Activated naive CD4-positive, alpha-beta T cell treated with anti-CD3 and anti-CD28 coated beads, Interleukin-2, amount 50 U/mL, for 16 hours (primary cell): ENCODE measurements at places on chromosomes 4 and X.

DNA sequence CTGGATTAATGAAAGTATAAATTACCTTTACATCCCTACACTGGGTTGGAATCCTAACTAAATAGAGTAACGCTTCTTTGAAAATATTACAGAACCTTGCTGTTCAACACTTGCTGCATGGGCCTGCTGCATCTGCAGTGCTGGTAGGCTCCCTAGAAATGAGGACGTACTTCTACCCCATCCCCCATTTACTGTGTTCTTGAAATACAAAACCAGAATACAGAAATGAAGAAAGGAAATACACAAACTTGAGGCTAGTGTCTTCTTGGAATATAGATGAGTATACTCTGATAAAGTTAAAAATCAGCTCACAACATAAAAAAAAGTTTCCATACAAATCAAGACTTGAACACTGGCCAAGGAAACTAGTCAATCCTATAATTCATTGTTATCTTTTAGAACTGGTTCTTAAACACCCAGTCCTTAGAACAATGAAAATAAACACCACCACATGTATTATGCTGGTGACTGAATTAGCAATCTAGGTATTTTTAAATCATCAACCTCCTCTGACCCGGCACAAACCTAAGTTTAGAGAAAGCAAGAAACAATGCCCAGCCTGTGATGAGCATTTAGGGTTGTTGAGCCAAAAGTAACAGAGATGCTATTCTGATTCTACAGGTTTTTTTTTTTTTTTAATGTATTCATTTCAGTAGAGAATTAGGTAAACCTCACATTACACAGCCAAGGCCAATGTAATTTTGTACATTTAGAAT, 49.7 kb downstream of the ATP8A1 start:
- DNase-seq: no peak

DNA sequence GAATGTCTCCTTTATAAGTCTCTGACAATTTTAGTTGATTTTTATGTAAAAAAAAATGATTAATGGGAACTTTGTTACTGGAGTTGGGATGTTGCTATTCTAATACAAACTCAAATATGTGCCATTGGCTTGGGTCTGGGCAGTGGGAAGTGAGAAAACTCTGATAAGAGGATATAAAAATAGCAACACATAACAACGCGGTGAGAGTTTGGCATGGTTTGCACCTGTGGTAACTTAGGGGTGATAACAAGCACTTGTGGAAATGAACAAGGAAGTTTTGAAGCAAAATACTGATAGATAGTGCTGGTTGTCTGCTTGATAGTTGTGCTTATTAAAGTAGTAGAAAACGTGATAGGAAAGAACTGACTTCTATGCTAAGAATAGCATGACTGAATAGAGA, 743.3 kb upstream of the AGA start:
- no peak for DNase-seq

- no peak for DNase-seq
Observed at GRCh38 chrX:133068461-133068860, 28.4 kb downstream of the USP26 start.

- peak; percentile 64 for DNase-seq
Observed at GRCh38 chrX:54358424-54359211, 772 bp upstream of the WNK3 start.
